Naive thymus-derived CD8-positive, alpha-beta T cell (primary cell): ENCODE measurements at places on chromosomes 16 and 17. TPM values are rescaled to one million over a fixed set of nuclear protein-coding genes. Genes with fewer than 3 reads are reported as not detected.

The OTOP2 gene
- not detected for polyA plus RNA-seq

The IL17C gene
- polyA plus RNA-seq: 0.69 TPM

The E2F4 gene
- polyA plus RNA-seq: 63.4 TPM

The DPEP3 gene
- polyA plus RNA-seq: 1.1 TPM

The PDE6G gene
- polyA plus RNA-seq: 19.6 TPM

The HOXB3 gene
- polyA plus RNA-seq: not detected

The GFAP gene
- not detected for polyA plus RNA-seq

The CNEP1R1 gene
- polyA plus RNA-seq: 20.6 TPM

The LPCAT2 gene
- not detected for polyA plus RNA-seq

The CCL13 gene
- not detected for polyA plus RNA-seq

The SP6 gene
- not detected for polyA plus RNA-seq

The KRTAP1-5 gene
- polyA plus RNA-seq: not detected

The TANC2 gene
- polyA plus RNA-seq: 5.3 TPM

The ANKS3 gene
- 9.0 TPM for polyA plus RNA-seq

The KCTD19 gene
- not detected for polyA plus RNA-seq

The C17orf113 gene
- polyA plus RNA-seq: 0.33 TPM

The G6PC3 gene
- 25.5 TPM for polyA plus RNA-seq

The GPRC5B gene
- 0.10 TPM for polyA plus RNA-seq

The DDX19B gene
- 48.2 TPM for polyA plus RNA-seq

The CDRT15L2 gene
- polyA plus RNA-seq: not detected

The SOX15 gene
- polyA plus RNA-seq: not detected

The CD300E gene
- not detected for polyA plus RNA-seq

The KRTAP16-1 gene
- polyA plus RNA-seq: not detected

The DNAH3 gene
- not detected for polyA plus RNA-seq

The PCGF2 gene
- not detected for polyA plus RNA-seq

The STX1B gene
- 0.49 TPM for polyA plus RNA-seq

The RHBDF1 gene
- not detected for polyA plus RNA-seq

The TBX21 gene
- 1.3 TPM for polyA plus RNA-seq

The NMRAL1 gene
- 67.9 TPM for polyA plus RNA-seq

The KREMEN2 gene
- polyA plus RNA-seq: not detected

The NAGPA gene
- 34.1 TPM for polyA plus RNA-seq

The CX3CL1 gene
- not detected for polyA plus RNA-seq

The CDC27 gene
- 71.5 TPM for polyA plus RNA-seq

The GAS7 gene
- polyA plus RNA-seq: 0.05 TPM

The TCF25 gene
- 95.4 TPM for polyA plus RNA-seq

The CCL14 gene
- polyA plus RNA-seq: not detected

The CSH2 gene
- not detected for polyA plus RNA-seq
